ENCODE measurements at places on chromosomes 13 and 19.

GRCh38 chr19:35925501-35925900, 10.7 kb upstream of the LRFN3 start:
- DNase-seq: no peak

DNA sequence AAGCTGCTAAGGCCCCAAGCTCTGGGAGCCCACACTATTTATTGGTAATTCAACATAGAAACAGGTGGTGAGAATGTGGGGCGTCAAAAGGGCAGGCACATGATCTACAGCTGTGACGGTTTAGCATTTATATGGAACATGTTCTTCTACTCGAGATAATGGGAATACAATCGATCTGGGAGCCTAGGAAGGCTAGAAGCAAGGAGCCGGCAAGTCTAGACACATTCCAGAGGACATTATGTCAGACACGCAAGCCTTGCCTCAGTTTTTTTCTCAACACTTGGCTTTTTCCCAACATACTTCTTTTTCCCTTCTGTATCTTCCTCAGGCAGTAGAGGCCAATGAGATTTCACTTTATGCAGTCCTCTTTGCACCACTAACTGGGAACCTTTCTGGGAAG, 315.7 kb upstream of the SLITRK5 start:
- no peak for DNase-seq

DNA sequence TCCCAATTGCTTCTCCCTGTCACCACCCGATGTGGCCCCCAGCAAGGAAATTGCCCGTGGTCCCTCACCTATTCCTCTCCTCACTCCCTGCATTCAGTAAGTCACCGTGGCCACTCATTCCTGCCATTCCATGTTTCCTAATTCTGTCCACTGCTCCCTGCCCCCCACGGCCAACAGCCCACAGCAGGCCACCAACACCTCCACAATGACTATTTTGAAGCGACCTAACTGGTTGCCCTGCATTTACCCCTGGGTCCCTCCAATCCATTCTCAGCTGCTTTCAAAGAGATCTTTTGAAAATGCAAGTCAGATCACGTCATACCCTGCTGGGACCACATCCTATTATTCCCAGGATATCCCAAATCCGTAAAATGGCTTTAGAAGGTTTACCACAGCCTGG, 210.4 kb downstream of the DCLK1 start:
- DNase-seq: no peak

- no peak for DNase-seq
Observed at GRCh38 chr19:14391156-14391821, 10.0 kb downstream of the ADGRE5 start.

DNA sequence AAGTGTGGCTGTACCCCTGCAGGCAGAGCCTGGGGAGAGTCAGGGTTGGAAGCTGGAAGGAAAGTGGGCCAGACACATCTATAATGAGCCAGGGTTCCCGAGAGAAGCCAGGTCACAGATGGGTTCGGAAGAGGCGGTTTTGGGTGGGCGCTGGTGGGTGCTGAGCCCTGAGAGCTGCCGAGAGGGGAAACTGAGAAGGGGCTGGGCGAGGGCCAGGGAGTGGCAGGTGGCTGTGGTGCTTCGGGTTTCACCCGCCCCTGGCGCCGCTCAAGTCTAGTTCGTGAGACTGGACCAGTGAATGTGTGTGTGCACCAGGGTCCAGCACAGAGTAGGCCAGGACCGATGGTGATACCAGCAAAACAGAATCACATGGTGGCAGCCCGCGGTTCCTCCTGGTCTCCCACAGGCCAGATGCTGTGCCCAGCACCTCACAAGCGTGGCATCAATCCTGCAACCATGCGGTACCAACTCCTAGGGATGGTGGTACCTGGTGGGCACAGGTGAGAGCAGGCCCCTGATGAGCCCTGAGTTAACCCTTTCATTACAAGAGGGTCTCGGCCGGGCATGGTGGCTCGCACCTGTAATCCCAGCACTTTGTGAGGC, 1.8 kb upstream of the LRRC4B start:
- no peak for DNase-seq

DNA sequence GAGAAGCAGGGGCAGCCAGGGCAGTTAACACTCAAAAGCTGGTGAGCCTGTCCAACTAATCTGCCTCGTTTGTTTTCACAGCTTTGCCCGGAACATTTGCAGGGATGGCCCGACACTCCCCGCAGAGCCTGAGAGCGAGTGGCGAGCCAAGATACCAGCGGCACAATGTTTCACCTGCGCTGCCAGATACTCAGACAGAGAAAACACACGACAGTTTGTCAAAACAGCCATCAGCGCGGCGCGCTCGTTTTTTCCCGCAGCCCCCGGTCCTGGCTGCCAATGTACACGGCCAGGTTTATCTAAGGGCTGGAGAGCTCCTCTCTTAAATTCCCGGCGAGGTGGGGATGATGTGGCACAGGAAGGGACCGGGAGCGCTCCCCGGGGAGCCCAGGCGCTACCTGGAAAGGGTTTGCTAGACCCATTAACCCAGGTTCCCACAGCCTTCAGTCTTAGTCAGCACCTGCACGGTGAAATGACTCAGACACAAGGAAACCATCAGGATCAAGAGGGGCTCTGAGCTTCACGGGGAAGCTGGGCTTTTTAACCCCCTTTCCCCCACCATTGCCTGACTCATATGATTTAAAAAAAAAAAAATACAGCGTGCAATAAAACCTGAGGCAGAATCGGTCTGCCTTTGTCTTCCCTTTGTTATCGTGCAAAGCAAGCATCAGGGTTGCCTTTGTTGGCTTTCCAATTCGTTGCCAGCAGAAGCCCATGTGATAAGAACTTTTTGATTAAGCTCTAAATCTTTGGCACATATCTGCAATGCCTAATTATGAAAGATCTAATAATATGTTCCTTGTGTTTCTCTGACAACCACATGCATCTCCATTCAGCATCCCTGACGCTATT, 186.2 kb downstream of the EFNB2 start:
- DNase-seq: no peak

DNA sequence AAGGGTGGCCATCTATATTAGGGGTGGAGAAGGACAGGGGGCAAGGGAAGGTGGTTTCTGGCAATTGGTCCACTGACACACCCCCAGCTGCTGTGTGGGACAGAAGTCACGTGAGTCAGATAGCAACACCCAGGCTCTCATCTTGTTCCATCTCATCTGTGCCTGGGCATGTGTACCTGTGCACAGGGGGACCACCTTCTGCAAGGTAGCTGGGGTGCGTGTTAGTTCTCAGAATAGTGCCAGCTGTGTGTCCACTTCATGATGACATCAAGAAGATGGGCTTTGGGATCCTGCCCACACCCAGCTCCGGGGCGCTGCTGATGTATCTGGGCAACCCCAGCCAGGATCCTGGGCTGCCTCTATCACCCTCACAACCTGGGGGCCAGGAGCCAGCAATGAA, 38.6 kb downstream of the COL4A2 start:
- no peak for DNase-seq

- DNase-seq: no peak
Observed at GRCh38 chr19:18225702-18226468, at the start of gene PDE4C. Gene PDE4C (minus strand): TSS chr19:18226438. CDS start chr19:18226415, 23 bp downstream.

DNA sequence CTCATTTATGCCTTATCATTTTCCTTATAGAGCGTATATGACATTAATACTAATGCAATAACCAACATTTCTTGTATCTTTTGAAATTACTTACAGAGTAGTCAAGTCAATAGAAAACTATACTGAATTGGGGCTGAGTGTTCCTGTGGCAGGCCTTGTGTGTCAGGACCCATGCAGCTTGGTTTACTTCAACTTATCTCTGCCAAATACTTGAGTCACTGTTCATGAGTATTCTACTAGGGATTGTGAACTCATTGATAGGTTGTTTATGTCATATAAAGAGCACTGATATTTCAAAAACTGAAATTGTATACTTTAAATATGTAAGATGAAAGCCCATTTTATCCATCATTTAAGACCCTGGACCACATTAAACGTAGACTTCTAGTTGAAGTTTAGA, 688.6 kb upstream of the SLITRK1 start:
- DNase-seq: no peak

GRCh38 chr13:53144826-53145225, 116.2 kb downstream of the OLFM4 start:
- DNase-seq: no peak

GRCh38 chr19:46447824-46448223, 19.1 kb upstream of the PNMA8C start:
- no peak for DNase-seq

GRCh38 chr13:29964181-29964845, 113.9 kb upstream of the UBL3 start:
- no peak for DNase-seq

GRCh38 chr13:19680751-19681150, 47.3 kb downstream of the MPHOSPH8 start:
- DNase-seq: no peak

DNA sequence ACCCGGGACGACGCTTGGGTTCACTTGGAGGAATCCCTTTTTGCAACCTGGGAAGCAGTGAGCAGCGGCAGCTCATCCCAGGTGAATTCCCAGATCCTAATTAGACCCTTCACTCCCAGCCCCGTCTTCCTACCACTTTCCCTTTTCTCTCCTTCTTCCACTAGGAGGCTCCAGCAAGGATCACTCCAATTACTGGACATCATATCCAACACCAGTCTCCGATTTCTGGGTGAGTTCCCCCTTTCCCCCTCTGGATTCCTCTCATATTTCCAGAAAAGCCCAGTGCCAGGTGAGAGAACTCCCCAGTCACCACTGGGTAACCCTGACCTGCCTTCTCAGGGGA, 17.1 kb upstream of the ZSCAN4 start:
- DNase-seq: no peak
